ENCODE measurements at places on chromosomes 1 and 21.

DNA sequence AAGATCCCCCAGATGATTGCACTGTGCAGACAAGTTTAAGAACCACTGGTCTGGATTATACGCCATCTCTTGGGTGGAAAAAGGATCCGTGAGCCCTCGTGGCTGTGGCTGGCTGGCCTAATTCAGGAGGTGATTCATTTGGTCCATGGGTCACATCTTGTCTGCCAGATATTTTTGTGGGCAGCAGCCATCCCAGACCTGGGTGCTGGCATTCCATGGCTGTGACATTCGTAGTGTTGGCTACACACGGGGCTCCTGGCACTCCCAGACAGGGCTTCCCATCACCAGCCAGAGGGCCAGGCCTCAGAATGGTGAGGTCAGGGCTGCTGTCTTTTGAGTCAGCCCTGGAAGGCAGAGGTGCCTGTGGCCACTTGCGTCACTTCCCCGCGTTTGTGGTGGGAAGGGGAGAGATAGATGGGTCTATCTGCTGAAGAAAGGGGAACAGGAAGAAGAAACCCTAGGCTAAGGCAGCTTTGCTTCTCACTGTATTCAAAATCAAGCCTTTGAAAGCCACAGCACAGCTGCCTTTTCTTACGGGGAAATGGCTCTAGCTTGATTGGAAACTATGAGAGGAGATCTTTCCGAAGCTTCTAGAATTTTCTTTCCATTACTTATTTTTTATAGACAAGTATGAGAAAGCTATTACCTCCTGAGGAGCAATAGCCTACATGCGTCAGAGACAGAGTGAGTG, 32.4 kb downstream of the EIF2D start:
- DNase-seq = no peak

DNA sequence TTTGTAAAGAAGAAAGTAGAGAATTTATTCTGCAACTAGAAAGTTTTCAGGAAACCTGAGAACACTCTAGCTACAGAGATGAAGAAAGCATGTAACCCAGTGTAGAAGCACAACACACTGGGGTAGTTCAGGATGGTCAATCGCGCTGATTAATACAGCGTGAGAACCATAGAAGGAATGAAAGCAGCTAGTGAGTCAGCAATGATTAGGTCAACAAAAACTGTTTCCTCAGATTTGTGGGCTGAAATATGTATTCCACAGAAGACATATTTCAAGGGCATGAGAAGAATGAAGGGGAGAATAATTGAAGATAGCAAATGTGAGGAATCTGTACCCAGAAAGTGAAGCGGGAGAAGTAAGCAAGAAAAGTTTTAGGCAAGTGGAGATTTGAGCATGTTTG, 97.8 kb upstream of the ADGRL2 start:
- DNase-seq = no peak

DNA sequence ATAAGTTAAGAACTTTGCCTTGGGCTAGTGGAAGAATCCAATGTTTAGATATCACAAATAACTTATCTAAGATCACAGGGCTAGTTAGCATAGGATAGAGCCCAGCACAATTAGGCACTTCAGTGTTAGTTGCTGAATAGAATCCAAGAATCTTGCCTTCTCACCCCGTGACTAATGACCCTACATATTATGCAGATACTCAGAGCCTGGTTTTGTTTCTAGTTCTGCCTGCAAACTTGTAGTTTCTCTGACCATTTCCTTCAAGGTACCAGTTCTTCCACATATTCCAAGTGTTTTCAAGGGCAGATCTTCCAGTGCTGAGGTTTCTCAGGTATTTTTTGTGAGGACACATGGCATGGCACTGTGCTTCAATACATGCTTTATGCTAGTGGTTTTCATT, 239.3 kb downstream of the KCNK2 start:
- no peak for DNase-seq

GRCh38 chr1:180926164-180926981, 13.7 kb downstream of the KIAA1614 start:
- peak; percentile 85 for DNase-seq

GRCh38 chr1:69244211-69244610, 323.5 kb upstream of the LRRC7 start:
- no peak for DNase-seq

DNA sequence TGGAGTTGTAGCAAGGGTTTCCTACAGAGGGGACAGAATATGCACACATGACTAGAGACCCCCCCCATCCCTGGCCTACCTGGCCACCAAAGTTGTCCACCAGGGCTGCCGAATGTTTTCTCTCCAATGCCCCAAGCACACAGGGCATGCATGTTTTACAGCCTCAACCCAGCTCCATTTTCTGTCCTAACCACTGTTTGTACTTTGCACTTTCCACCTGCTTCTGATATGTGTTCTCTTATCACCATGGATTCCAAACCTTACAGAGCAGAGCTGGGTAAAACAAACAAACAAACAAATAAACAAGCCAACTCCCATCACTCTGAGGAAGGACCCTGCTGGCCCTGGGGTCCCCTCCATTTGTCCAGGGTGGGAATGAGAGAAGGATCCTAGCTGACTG, 27.3 kb downstream of the CLIC6 start:
- DNase-seq = no peak

DNA sequence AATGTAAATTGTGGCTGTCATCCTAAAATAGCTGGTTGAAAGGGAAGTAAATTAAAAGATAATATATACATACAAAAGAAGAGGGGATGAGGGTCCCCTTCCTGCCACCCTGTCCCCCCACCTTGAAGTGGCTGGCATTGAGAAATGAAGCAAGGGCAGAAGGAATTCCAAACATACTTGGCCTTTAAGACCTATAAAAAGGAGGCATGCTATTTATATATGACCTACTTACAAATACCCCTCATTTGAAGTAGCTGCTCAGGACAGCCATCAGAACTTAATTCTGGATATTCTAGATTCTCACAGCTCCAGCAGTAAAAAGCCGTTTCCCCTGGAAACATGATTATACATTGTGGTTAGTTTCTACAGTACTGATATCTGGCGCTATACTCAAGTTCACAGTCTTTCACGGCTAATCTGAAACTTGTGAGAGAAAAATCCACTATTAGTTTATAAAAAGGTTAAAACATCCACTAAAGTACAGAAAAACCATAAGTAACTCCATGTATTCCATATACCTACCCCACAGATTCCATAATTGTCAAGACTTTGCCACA, 9.6 kb upstream of the MAP10 start:
- DNase-seq = no peak

DNA sequence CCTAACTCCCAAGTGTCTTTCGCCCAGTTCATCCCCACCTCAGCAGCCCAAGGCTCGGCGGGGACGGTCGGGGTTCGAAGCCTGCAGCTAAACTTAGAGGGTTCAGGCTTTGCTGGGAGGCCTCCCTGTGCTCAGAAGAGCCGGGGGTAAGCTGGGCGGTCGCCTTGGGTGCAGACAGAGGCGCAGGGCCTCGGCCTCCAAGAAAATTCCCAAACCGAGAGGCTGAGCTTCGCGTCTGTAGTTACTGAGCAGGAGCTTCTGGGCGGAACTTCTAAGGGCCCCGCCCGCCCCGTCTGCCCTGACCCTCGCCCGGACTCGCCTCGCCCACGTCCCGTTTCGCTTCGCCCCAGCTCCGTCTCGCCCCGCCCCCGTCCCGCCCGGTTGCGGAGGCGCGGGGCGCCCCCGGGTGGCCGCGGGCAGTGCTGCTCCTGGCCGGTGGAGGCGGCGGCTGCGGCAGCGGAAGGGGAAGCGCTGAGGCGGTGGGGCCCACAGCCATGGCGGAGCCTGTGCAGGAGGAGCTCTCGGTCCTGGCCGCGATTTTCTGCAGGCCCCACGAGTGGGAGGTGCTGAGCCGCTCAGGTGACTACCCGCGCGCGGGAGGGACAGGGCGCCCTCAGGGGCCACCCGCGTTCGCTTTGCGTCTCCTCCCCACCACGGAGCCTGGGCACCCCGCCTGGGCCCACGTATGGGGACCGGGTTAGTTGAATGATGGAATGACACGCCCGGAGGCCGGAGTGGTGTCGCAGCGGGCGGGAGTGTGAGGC, at the start of gene RWDD3:
Gene RWDD3 (plus strand): TSS at position 474 of the 764 bp plus-strand sequence. CDS start 21 bp downstream, at position 495.
- DNase-seq = peak; percentile 70

DNA sequence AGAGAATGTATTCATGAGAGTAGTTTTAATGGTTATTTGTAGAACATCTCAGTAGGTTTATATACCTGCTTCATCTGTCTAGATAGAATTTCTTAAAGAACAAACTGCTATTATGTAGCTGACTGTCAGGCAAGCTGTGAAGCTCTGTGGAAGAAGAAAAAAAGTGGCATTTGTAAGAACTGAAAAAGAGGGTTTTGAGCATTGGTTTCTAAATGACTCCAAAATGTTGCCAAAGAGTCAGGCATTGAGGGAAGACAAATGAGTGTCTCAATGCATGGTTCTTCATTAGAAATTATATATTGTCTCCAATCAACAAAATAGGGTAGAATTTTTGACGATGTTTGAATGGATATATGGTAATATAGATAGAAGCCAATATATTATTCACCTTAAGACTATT, 1276.1 kb downstream of the KCNT2 start:
- no peak for DNase-seq

GRCh38 chr1:116256286-116256649, 116.8 kb upstream of the ATP1A1 start:
- DNase-seq = no peak

All from COR-L47 (cell line).